HuH-7 (cell line): ENCODE measurements at places on chromosomes 11 and 22.

GRCh38 chr11:10641912-10642697 is 51.5 kb downstream of the IRAG1 start:
- DNase-seq: no peak

DNA sequence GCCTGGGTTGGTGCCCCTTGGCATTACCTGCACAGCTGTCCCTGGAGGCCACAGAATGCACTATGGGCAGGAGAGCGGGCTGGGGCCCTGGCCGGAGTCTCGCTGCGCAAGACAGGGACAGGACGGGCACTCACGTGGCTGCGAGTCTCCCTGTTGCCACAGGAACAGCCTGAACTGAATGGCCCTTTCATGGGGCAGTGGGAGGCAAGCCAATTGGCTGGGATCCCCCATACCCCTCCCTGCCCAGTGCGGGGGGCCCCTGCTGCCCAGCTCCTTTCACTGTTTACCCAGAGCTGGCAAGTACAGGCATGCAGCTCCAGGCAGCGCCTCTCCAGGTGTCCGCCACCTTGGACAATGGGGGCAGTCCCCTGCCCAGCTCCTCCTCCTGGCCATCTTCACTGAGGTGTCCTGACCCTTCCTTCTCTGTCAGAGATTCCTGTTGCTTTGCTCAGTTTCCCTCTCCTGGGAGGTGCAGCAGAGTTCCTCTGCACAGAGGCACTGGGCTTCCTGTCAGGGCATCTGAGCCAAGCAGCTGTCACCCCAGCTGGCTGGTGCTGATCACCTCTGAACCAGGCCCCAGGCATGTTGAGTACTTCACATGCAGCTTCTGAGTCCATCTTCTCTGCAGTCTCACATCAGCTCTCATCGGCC is 5.2 kb downstream of the USP2 start:
- no peak for DNase-seq

DNA sequence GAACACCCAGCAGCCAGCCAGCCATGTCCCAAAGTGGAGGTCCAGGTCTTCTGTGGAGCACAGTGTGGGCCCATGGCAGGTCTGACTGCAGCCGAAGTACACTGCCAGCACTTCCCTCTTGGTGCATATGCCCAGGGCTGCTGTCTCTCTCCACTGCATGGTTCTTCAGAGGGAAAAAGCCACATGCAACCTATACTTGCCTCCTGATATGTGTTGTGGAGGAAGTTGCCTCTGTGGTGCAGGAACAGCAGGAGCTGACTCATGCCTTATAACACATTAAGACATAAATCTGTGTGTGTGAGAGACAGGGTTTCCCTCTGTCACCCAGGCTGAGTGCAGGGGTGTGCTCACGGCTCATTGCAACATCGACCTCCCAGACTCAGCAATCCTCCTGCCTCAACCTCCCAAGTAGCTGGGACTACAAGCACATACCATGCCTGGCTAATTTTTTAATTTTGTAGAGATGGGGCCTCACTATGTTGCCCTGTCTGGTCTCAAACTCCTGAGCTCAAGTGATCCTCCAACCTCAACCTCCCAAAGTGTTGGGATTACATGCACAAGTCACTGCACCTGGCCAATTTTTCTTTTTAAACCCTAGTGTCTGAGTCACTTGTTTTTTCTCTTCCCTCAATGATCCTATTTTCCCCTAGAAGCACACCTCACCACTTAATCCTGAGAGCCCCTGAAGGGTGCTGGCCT is 98.8 kb downstream of the MPPED2 start:
- DNase-seq: no peak

- no peak for DNase-seq
Measured at GRCh38 chr11:45204761-45205160, 58.3 kb downstream of the PRDM11 start.

DNA sequence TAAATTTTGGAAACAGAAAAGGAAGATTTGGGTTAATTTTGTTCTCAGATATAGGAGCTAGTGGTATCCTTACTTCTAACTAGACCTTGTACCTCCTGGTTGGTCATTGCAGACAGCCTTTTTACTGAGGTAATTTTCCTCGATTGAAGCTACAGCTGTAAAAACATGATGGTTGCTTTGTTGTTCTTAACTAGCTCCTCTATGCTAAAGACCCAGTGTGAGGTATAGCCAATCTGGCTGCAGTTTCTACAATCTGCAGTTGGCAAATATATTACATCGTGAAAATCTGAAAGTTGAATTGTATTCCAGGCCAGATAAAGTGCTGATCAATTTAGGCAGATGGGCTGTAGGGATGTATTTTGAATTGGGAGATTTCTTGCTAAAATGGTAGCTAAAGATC is 116.5 kb downstream of the AASDHPPT start:
- no peak for DNase-seq

DNA sequence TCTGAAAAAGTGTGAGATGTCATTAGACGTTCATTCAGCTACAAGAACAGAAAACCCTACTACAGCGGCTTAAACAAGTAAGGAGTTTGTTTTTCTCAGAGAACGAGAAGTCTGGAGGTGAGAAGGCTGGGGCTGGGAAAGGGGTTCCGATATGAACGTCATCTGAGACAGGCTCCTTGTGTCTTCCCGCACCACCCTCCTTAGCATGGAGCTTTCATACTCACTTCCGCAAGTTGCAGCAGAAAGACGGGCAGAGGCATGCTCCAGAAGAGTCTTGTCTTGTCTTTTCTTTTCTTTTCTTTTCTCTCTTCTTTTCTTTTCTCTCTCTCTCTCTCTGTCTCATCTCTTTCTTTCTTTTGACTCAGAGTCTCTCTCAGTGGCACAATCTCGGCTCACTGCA is 3.6 kb downstream of the TMEM45B start:
- DNase-seq: no peak
